ENCODE measurements at places on chromosomes 3 and 15.
A peak's percentile ranks its signal among the peaks of the same experiment; 100 is the strongest.

GRCh38 chr15:26023231-26023630 lies 160.1 kb upstream of the ATP10A start:
- DNase-seq = no peak

GRCh38 chr3:175307642-175308041 lies 448.5 kb downstream of the NAALADL2 start:
- DNase-seq = no peak

GRCh38 chr3:4512895-4513616 lies 19.9 kb downstream of the ITPR1 start:
- DNase-seq = no peak

DNA sequence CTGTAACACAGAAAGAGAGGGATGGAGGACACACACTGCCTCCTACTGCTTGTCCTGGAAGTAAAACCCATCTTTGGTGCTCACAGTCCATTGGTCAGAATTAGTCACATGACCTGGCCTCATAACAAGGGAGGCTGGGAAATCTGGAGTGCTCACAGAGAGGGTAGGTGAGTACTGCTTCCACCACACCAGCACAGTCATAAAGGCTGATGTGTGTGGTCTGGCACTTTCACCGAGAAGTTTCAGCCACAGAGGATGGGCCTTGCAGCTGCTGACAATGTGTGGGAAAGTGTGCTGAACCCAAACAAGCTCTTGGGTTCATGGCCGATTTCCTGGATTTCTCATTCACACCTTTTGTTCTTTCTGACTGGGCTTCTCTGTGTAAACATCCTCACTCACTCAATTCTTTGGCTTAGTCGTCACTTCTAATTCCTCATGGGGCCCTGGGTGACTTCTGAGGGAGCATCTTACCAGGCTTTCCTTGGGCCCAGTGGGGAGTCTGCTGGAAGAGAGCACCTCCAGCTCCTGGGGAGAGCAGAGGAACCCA lies 100.7 kb downstream of the ASB7 start:
- no peak for DNase-seq

GRCh38 chr3:24493746-24494617 lies 668 bp downstream of the THRB start:
- peak; percentile 39 for DNase-seq

DNA sequence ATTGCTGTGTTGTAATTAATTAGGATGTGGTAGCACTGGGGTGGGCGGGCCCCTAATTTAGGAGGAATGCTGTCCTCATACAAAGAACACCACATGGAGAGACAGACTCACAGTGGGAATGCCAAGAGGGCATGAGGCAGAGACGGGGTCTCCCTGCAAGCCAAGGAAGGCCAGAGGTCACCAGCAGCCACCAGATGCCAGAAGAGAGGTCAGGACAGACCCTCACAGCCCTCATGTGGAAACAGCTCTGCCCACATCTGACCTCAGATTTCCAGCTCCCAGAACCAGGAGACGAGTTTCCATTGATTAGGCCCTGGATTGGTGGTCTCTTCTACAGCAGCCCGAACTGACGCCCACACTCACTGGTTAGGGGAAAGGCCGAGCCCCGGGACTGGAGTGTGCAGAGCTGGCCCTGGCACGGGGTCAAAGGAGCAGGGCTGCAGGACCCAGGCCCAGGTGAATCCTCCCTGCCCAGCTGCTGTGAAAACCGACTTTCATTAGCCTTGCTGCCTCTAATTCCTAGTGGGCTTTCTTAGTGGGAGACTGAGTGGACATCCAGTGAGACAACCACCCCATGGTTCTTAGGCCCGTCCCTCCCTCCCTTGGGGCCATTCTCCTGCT lies 43.0 kb upstream of the SLC41A3 start:
- DNase-seq = no peak

DNA sequence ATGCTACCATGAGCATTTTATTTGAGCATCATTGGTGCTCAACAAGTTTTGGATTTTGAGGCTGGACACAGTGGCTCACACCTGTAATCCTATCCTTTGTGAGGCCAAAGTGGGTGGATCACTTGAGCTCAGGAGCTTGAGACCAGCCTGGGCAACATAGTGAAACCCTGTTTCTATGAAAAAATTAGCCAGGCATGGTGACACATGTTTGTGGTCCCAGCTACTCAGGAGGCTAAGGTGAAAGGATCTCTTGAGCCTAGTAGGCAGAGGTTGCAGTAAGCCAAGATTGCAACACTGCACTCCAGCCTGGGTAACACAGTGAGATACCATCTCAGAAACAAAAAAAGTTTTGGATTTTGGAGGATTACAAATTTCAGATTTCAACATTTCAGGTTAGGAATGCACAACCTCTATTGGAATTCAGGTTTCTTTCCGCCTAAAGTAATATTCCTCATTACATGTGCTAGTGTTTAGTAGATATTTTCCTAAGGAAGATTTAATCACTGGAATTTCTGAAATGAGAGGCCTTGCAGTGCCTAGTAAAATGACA lies 27.6 kb downstream of the CNOT10 start:
- DNase-seq = no peak

GRCh38 chr3:5133239-5134018 lies 11.3 kb downstream of the ARL8B start:
- no peak for DNase-seq

DNA sequence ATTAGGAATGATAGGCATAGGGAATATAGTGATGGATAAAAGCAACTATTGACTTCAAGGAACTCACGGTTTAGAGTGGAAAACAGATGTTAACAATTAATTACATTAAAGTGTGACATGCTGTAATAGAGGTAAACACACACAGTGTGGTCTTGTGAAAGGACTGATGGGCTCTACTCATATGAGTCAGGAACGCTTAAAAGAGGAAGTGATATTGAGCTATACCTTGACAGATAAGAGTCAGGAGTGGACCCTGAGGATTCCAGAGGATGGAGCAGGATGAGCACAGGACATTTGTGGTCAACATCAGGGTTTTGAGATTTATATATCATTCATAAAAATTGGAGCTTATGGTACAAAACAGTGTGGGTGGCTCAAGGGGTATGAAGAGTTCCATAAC lies 11.0 kb downstream of the EXOG start:
- no peak for DNase-seq

GRCh38 chr3:161893972-161894371 lies 397.4 kb downstream of the OTOL1 start:
- peak; percentile 8 for DNase-seq

DNA sequence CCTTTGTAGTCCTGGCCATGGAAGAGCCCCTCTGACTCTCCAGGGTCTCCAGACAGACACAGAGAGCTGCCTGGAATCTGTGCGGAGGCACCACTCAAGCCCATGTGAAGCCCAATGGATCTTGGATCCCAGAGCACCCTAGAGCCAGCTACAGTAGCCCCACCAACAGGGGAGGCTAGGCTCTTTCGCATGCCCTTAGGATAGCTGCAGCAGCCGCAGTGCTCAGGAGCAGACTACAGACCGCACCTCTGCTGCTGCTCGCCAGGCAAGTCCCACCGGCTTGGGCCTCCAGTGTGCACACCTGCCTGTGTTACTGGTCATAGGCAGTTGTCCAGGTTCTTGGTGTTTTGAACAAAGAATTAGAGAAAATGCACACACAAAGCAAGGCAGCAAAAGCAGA lies 131.6 kb downstream of the SPATA16 start:
- DNase-seq = no peak

DNA sequence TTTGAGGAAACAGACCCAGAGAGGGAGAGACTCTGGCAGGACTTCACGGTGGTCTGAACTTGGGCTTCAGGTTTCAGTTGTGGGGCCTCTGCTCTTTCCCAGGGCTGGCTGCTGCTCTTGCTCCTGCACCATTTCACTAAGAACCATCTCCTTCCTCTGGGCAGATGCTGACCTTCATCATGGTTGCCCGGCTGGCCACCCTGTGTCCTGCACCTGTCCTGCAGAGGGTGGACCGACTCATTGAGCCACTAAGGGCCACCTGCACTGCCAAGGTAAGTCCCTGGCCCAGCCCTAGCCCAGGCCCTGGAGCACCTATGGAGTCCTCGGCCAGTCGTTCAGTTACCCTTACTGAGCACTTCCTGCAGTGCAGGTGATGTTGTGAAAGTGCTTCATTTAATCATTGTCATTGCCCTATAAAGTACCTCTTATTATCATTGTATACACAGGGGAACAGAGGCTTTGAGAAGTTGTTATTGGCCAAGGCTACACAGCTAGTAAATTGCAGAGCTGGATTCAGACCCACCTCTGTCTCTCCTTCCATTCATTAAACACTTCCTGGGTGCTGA lies 10.0 kb downstream of the RPL32 start:
- DNase-seq = no peak

DNA sequence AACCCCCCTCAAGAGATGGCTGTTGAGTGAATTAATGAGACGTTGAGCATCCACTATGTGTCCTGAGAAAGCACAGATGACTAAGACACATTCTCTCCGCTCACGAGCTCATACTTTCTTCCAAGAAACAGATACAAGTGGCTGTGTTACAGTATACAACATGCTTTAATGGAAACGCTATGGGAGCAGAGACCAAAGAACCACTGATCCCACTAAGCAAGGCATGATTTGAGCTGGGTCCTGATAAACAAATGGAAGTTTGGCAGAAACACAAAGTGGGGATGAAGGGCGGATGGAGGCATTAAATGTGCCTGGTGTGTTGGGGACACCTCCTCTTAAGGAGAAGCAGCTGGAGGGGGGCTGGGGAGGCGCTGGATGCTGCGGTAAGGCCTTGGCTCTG lies 129.4 kb downstream of the UACA start:
- DNase-seq = no peak

GRCh38 chr15:81562986-81563385 lies 189.0 kb upstream of the TMC3 start:
- DNase-seq = no peak

- DNase-seq = no peak
These were observed 31.4 kb upstream of the APEH start for GRCh38 chr3:49642708-49643145.

GRCh38 chr15:45529613-45530012 lies 7.1 kb upstream of the SLC30A4 start:
- DNase-seq = no peak

- no peak for DNase-seq
These were observed 31.2 kb downstream of the NR2E3 start for GRCh38 chr15:71841563-71841962.

Measured in hepatic stellate cell (primary cell).